ENCODE measurements at places on chromosomes 16 and 17. TPM values are rescaled to one million over a fixed set of nuclear protein-coding genes. Genes with fewer than 3 reads are reported as not detected.
A peak's percentile ranks its signal among the peaks of the same experiment; 100 is the strongest.

- H3K27me3 ChIP-seq = peaks cover 2% of the 10 kb centered on the region
- no peak overlapping the region for H3K4me3 ChIP-seq
- H3K27ac ChIP-seq = no peak overlapping the region
- no peak for DNase-seq
Observed at GRCh38 chr17:27423651-27424050, 32.6 kb upstream of the KSR1 start.

DNA sequence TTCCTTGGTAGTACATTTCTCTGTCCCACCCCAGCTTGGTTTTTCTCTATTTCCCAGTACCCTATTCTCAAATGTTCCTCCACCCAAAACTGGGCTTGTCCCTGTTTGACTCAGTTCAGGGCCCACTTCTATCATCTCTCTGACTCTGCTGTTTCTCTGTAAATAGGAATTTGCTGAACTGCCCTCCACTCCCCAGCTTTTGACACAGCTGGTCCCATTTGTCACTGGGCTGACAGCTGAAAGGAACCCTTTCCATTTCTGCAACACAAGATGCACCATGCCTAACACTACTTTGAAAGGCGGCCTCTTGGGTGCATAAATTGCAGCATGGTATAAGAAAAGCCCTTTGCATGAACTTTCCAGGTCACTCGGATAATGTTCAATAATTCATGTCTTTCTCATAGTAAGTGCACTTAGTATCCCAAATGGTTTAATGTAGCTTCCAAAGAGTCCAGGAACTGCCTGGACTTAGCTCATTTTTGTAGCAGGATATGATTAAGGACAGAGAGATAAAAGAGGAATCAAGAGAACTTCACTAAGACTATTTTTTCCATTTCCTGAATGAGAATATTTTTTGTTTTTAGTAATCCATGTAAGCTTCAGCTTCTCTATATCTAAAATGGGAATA, 256.7 kb downstream of the CDH11 start:
- no peak for DNase-seq
- no peak overlapping the region for H3K4me3 ChIP-seq
- H3K27ac ChIP-seq = no peak overlapping the region
- H3K4me1 ChIP-seq = no peaks in the 10 kb centered on the region
- H3K27me3 ChIP-seq = no peaks in the 10 kb centered on the region
- no peaks in the 10 kb centered on the region for H3K36me3 ChIP-seq

DNA sequence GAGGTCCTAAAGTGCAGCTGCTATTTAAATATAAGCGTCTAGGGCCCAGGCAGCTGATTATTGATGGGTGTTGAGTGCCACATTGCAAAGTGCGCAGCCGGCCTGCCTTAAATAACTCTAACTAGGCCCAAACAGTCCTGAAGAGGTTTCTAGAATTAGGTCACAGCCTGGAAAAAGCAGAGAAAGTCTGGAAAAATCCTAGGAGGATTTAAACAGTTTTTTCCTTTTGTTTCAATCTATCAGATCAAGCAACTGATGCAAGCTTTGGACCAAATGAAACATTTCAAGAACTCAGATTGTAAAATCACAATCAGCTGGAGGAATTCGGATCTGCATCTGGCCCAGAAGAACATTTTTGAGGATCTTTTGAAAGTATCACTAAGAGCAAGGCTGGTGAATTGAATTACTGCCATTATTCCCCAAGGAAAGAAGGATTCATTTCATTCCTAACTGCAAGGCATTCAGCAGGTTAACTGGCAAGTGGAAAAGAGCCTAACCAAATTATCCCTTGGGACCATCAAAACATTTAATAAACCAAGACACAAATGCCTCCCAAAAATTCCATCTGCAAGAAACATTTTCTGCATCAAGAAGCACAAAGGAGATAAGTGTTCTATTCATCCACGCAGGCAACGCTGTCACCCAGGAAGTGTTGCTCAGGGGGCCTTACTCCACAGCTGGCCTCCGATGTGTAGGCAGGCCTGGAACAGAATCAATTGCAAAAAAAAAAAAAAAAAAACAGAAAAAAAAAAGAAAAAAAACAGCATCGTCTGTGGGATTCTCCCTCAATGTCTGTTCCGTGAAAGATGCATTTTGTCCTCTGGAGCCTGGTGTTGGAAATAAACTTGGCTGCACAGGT, 46.1 kb downstream of the IRX3 start:
- no peaks in the 10 kb centered on the region for H3K4me1 ChIP-seq
- DNase-seq = no peak
- H3K27ac ChIP-seq = no peak overlapping the region
- H3K4me3 ChIP-seq = no peak overlapping the region
- peaks cover 6% of the 10 kb centered on the region for H3K27me3 ChIP-seq

GRCh38 chr16:7405166-7405565, 72.5 kb downstream of the RBFOX1 start:
- H3K4me3 ChIP-seq = no peak overlapping the region
- DNase-seq = no peak
- H3K27ac ChIP-seq = no peak overlapping the region
- H3K27me3 ChIP-seq = no peaks in the 10 kb centered on the region
- H3K36me3 ChIP-seq = no peaks in the 10 kb centered on the region

DNA sequence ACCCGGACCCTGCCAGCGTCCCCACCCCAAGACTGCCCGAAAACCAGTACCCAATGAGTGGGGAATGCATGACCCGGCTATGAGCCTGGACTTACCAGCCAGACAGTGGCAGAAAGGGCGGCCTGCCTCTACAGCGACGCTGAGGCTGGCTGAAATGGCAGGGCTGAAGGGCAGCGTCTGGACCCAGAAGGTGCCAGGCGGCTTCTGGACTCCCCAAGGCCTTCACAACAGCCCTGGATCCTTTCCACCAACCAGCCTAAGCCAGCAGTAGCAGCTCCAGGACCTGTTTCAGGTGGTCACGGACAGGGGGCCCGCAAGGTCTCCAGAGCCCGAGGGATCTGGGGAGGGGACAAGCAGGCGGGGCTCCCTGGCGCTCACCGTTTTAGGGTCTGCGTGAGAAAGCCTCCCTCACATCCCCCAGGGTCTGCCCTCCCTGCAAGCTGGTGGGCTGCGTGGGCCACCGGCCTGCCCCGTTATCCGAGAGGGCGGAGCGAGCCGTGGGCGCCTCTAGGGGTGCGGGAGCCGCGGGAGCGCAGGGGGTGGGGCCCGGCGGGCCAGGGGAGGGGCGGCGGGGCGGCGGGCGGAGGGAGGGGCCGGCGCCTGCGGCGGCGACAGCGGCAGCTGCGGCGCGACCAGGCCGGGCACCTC, at the start of gene RIPOR1:
Gene RIPOR1, plus strand, starts transcription at position 608 of the 648 bp plus-strand sequence. CDS start 9,618 bp downstream, outside the sequence.
- H3K27me3 ChIP-seq = peaks cover 44% of the 10 kb centered on the region
- H3K36me3 ChIP-seq = no peaks in the 10 kb centered on the region
- H3K4me3 ChIP-seq = peak within 1 kb of the TSS; percentile 56
- H3K4me1 ChIP-seq = peaks cover 18% of the 10 kb centered on the region
- H3K27ac ChIP-seq = no peak within 1 kb of the TSS

GRCh38 chr17:33964344-33964979, 290.6 kb upstream of the CCL2 start:
- peak overlapping the region; percentile 37 for H3K27ac ChIP-seq
- H3K36me3 ChIP-seq = no peaks in the 10 kb centered on the region
- peaks cover 5% of the 10 kb centered on the region for H3K27me3 ChIP-seq
- DNase-seq = peak; percentile 40
- H3K4me3 ChIP-seq = peak overlapping the region; percentile 11
- peaks cover 51% of the 10 kb centered on the region for H3K4me1 ChIP-seq

DNA sequence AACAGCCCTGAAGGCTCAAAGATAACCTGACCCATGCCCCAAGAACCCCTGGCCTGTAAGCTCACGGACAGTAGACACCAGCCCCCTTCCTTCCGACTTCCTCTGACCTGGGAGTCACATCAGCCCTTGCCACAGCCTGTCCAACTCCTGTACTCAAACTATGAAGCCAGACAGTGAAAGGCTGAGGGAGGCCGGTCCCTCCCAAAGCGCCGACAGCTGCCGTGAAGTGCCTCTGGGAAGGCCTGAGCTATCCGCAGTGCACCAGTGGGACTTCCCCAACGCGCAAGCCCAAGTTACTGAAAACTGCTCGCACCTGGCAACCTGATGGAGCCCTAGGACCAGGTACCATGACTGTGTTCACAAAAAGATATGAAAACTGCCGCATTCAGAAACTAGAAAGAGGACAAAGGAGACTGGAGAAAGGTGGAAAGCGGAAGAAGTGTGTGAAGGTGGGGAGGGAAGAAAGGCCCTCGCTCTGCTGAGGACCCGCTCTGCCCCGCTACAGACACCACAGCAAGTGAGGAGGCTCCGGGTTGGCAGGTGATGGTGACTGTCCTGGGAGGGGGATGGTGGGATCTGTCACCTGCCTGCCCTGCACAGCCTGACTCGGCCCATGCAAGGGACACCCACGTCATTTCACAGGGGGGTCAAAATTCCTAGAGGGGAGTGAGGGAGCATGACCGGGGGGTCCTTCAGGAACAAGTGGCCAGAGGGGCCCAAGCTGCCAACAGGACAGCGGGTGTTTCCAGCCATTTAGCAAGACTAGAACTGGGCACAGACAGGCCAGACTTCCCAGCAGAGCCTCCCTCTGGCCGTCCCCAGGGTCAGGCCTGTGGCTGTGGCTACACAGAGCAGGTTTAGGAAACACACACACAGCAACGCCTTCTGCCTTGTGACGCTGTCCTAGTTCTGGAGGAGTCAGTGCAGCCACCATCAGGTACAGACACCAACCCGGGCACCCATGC, 13.1 kb upstream of the TRAP1 start:
- H3K27ac ChIP-seq = no peak overlapping the region
- H3K4me3 ChIP-seq = no peak overlapping the region
- H3K27me3 ChIP-seq = no peaks in the 10 kb centered on the region
- H3K36me3 ChIP-seq = peaks cover 54% of the 10 kb centered on the region

CCDC200 gene
- 0.53 TPM for total RNA-seq

NRN1L gene
- total RNA-seq = 1.3 TPM

RGS9 gene
- 30.4 TPM for total RNA-seq

TLCD3B gene
- total RNA-seq = 6.0 TPM

CA5A gene
- total RNA-seq = not detected
